ENCODE measurements at places on chromosomes 3 and 15. TPM values are rescaled to one million over a fixed set of nuclear protein-coding genes. Genes with fewer than 3 reads are reported as not detected.

DNA sequence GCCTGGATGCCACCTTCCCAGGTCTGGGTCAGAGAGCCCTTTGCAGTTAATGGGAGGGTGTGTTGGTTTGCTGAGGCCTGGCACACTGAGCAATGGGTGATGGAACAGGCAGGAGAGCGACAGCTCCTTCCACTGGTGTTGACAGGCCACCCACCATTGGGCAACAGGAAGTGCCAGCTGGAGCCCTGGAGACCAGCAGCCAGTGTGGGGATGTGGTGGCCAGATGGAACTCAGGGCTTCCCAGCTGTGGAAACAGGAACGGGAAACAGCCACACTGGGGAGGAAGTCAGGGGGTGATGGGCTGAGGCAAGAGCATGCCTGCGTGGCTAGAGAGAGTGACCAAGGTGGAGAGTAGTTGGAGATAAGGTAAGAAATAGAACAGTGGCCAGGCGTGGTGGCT lies 9.3 kb downstream of the PSTPIP1 start:
- H3K27me3 ChIP-seq, result no peaks in the 10 kb centered on the region
- H3K27ac ChIP-seq, result peak overlapping the region; percentile 87
- peak overlapping the region; percentile 62 for H3K4me3 ChIP-seq
- H3K4me1 ChIP-seq, result peaks cover 86% of the 10 kb centered on the region
- peaks cover 53% of the 10 kb centered on the region for H3K36me3 ChIP-seq
- DNase-seq, result no peak

- peaks cover 24% of the 10 kb centered on the region for H3K27me3 ChIP-seq
- peak overlapping the region; percentile 74 for H3K4me3 ChIP-seq
- peak overlapping the region; percentile 72 for H3K27ac ChIP-seq
- no peaks in the 10 kb centered on the region for H3K36me3 ChIP-seq
Measured at GRCh38 chr3:53161820-53162671, 1.0 kb downstream of the PRKCD start.

Gene GRK7
- total RNA-seq, result not detected

Gene RPP14
- 12.9 TPM for total RNA-seq

Gene FANCI
- total RNA-seq, result 236 TPM

- H3K27ac ChIP-seq, result no peak overlapping the region
- no peaks in the 10 kb centered on the region for H3K4me1 ChIP-seq
- peaks cover 16% of the 10 kb centered on the region for H3K27me3 ChIP-seq
- no peak overlapping the region for H3K4me3 ChIP-seq
- no peaks in the 10 kb centered on the region for H3K36me3 ChIP-seq
Measured at GRCh38 chr15:25664761-25665160, 198.4 kb downstream of the ATP10A start.

Gene ARHGEF26
- 0.09 TPM for total RNA-seq

Gene CD96
- total RNA-seq, result 311 TPM

- H3K4me1 ChIP-seq, result no peaks in the 10 kb centered on the region
- no peak overlapping the region for H3K27ac ChIP-seq
- no peaks in the 10 kb centered on the region for H3K36me3 ChIP-seq
- peaks cover 34% of the 10 kb centered on the region for H3K27me3 ChIP-seq
Measured at GRCh38 chr3:115712871-115713270, 89.6 kb downstream of the GAP43 start.

Gene CD276
- total RNA-seq, result 3.7 TPM

DNA sequence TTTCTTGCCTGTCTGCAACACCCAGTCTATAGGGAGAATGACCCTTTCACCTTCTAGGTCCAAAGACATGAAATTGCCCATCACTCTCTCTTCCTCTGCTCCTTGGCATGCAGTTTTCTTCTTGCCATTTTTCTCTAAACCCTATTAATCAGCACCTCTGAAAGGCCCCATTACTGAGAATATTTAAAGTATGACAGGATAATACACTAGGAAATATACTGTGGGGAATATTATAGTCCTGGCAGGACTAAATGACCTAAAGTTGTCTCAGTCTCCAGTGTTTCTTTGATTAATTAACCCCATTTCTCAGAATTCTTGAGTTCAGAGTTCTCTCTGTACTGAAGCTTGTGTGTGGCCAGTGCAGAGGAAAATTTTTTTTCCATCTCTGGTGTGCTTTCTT lies 730.7 kb downstream of the AGBL1 start:
- H3K36me3 ChIP-seq, result no peaks in the 10 kb centered on the region
- no peaks in the 10 kb centered on the region for H3K27me3 ChIP-seq
- no peak overlapping the region for H3K27ac ChIP-seq
- no peak overlapping the region for H3K4me3 ChIP-seq
- no peaks in the 10 kb centered on the region for H3K4me1 ChIP-seq
- no peak for DNase-seq

Gene KBTBD13
- total RNA-seq, result not detected

- no peak for DNase-seq
- H3K27ac ChIP-seq, result no peak overlapping the region
- H3K27me3 ChIP-seq, result peaks cover 14% of the 10 kb centered on the region
- H3K4me1 ChIP-seq, result no peaks in the 10 kb centered on the region
Measured at GRCh38 chr3:87987952-87988351, 70.9 kb downstream of the CGGBP1 start.

DNA sequence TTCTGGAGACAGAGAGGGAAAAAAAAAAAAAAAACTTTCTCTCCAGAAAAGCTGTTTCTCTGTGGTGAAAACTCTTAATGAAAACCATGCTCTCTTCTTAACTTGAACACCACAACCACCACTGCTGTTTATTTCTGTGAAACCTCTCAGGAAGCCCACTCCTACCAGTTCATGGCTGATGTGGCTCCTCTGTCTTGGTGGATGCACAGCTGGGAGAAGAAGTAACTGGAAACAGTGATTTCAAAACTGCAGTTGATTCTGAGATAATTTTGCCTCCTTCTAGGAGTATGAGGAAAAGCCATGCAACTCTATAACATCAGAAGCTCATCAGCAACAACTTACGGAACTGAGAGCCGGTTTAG lies 40.2 kb upstream of the PYGO1 start:
- H3K27ac ChIP-seq, result no peak overlapping the region
- no peak overlapping the region for H3K4me3 ChIP-seq
- H3K36me3 ChIP-seq, result no peaks in the 10 kb centered on the region
- H3K27me3 ChIP-seq, result peaks cover 11% of the 10 kb centered on the region

Gene FOXB1
- 1.2 TPM for total RNA-seq

Gene LAMB2
- total RNA-seq, result not detected

GRCh38 chr15:101129851-101130380 lies 121.9 kb downstream of the CHSY1 start:
- H3K27ac ChIP-seq, result no peak overlapping the region
- H3K36me3 ChIP-seq, result peaks cover 38% of the 10 kb centered on the region
- DNase-seq, result no peak
- no peaks in the 10 kb centered on the region for H3K27me3 ChIP-seq
- H3K4me3 ChIP-seq, result no peak overlapping the region
- H3K4me1 ChIP-seq, result peaks cover 54% of the 10 kb centered on the region

Gene ACSBG1
- 0.28 TPM for total RNA-seq

DNA sequence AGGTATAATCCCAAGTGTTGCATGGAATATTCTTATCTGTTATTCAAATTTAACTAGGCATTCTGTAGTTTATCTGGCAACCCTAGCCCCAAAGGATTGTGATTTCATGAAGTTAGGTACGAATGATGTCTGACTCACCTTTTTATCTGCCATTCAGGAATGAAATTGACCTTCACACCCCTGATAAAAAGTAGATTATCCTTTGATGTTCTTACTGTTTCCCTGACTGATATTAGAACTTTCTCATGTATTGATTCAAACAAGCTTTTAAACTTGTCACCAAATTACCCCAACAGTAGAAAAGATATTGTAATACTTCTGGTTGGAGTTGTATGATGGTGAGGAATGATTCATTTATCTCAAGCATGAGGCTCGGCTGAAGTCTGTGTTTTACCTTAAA lies 43.6 kb upstream of the CADPS start:
- H3K36me3 ChIP-seq, result no peaks in the 10 kb centered on the region
- DNase-seq, result no peak
- no peaks in the 10 kb centered on the region for H3K4me1 ChIP-seq
- no peak overlapping the region for H3K4me3 ChIP-seq

- no peak overlapping the region for H3K4me3 ChIP-seq
- DNase-seq, result no peak
- no peak overlapping the region for H3K27ac ChIP-seq
- no peaks in the 10 kb centered on the region for H3K36me3 ChIP-seq
Measured at GRCh38 chr3:27310688-27311087, 58.5 kb downstream of the NEK10 start.

GRCh38 chr15:60591496-60592370 lies 112.8 kb upstream of the ICE2 start:
- peaks cover 14% of the 10 kb centered on the region for H3K27me3 ChIP-seq
- H3K4me1 ChIP-seq, result peaks cover 59% of the 10 kb centered on the region
- H3K36me3 ChIP-seq, result peaks cover 11% of the 10 kb centered on the region
- H3K27ac ChIP-seq, result peak overlapping the region; percentile 96
- peak; percentile 72 for DNase-seq

GRCh38 chr3:184284696-184285095 lies 8.9 kb downstream of the ECE2 start:
- DNase-seq, result peak; percentile 51
- H3K4me1 ChIP-seq, result no peaks in the 10 kb centered on the region
- H3K27ac ChIP-seq, result no peak overlapping the region

DNA sequence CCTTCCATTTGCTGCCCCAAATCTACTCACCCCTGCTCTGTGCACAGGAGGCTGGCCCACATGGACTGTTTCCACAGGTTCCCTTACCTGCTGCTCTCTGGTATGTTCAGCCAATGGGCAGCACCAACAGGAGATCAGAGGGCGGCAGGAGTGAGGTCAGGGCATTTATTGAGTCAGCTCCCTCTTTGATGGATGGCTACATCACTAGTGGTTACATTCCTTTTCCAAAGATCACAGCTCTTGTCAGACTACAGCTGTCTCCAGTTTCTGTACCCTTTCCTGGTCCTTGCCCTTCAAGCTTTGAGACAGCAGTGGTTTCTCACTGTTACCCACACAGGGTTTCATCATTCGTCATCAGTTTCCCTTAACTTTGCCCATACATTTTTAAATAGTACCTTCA lies 325.1 kb downstream of the SUCLG2 start:
- no peak overlapping the region for H3K4me3 ChIP-seq
- H3K36me3 ChIP-seq, result peaks cover 3% of the 10 kb centered on the region
- peaks cover 17% of the 10 kb centered on the region for H3K27me3 ChIP-seq
- no peak overlapping the region for H3K27ac ChIP-seq

Gene CFAP100
- total RNA-seq, result not detected

GRCh38 chr3:46393554-46394434 lies 13.1 kb downstream of the CCR5AS start:
- peaks cover 3% of the 10 kb centered on the region for H3K27me3 ChIP-seq
- H3K36me3 ChIP-seq, result peaks cover 1% of the 10 kb centered on the region
- no peak overlapping the region for H3K27ac ChIP-seq
- H3K4me1 ChIP-seq, result peaks cover 21% of the 10 kb centered on the region
- no peak overlapping the region for H3K4me3 ChIP-seq

DNA sequence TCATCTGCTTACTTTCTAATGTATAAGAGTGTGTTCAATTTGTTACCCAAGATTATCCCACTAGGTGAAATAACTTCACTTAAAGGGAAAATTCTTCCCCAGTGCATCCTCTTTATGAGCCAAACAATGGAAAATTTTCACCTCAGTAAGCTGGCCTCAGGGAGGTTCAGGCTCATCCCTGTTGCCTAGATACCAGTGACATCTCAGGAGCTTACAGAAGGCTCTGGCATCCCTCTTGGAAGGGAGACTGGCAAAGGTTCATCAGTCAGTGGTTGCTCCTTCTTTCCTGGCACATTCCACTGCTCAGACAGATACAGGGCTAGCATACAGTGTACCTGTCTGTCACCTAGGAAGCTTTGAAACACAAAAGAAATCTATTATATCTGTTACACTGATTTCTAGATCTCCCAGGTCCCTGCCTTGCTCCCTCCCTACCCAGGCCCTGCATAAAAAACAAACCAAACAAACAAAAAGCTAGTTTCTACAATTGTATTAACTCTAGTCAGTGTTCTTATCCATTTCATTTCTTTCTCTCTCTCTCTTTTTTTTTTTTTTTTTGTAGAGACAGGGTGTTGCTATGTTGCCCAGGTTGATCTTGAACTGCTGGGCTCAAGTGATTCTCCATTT lies 1.7 kb downstream of the IP6K2 start:
- peaks cover 31% of the 10 kb centered on the region for H3K36me3 ChIP-seq
- peaks cover 38% of the 10 kb centered on the region for H3K4me1 ChIP-seq
- no peak for DNase-seq
- H3K4me3 ChIP-seq, result peak overlapping the region; percentile 94
- no peaks in the 10 kb centered on the region for H3K27me3 ChIP-seq

GRCh38 chr15:22973286-22973685 lies 6.9 kb downstream of the CYFIP1 start:
- H3K4me1 ChIP-seq, result peaks cover 6% of the 10 kb centered on the region
- no peak for DNase-seq
- peaks cover 3% of the 10 kb centered on the region for H3K36me3 ChIP-seq
- no peak overlapping the region for H3K27ac ChIP-seq
- H3K4me3 ChIP-seq, result no peak overlapping the region

- H3K27ac ChIP-seq, result no peak overlapping the region
- DNase-seq, result no peak
- peaks cover 18% of the 10 kb centered on the region for H3K4me1 ChIP-seq
- no peak overlapping the region for H3K4me3 ChIP-seq
- H3K27me3 ChIP-seq, result peaks cover 6% of the 10 kb centered on the region
Measured at GRCh38 chr3:43190670-43191069, 84.8 kb upstream of the POMGNT2 start.

All from activated CD8-positive, alpha-beta memory T cell treated with anti-CD3 and anti-CD28 coated beads, Interleukin-2, amount 10 ng/mL, durations not matched to agents 7 days and 5 days (primary cell).